HAP-1 (cell line): ENCODE measurements at places on chromosomes 1 and 21.

GRCh38 chr1:28010969-28011368 lies 51.2 kb downstream of the XKR8 start:
- no peak for DNase-seq

DNA sequence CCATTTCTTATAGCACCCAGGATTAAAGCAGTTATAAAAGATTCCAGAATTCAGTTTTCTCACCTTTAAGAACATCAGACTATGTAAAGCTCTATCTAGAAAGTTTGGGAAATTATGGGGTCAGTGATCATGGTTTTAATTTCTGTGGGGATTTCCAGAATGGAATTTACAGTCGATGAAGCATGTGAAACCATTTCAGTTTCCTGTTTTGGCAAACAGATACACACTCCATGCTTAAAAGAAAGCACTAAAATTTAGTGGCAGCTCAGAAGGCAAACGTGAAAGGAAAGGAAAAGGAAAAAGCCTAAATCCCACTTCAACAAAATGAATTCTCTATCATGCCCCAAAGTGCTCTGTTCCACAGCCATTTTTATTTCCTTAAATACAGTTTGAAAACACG lies 60.4 kb downstream of the FYB2 start:
- no peak for DNase-seq

- no peak for DNase-seq
Measured at GRCh38 chr1:231676487-231676886, 49.9 kb downstream of the DISC1 start.

GRCh38 chr1:229203030-229203751 lies 67.7 kb upstream of the RAB4A start:
- DNase-seq, result peak; percentile 76
